ENCODE measurements at places on chromosomes 6 and 20. TPM values are rescaled to one million over a fixed set of nuclear protein-coding genes. Genes with fewer than 3 reads are reported as not detected.

DNA sequence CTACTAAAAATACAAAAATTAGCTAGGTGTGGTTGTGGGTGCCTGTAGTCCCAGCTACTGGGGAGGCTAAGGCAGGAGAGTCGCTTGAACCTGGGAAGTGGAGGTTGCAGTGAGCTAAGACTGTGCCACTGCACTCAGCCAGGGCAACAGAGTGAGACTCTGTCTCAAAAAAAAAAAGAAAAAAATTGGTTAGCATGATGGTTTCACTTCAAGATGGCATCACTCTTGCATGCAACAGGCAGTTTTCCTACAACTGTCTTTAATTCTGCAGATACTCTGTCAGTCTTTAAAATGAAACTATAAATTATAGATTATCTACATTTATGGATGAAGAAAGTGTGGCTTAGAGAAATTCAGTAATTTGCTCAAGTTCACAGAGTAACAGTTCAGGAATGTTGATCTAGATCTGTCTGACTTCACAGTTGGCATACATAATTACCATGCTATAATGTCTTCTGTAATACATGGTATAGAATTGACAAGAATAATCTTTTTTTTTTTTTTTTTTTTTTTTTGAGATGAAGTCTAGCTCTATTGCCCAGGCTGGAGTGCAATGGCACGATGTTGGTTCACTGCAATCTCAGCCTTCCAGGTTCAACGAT, 27.0 kb downstream of the ITCH start:
- DNase-seq = no peak

DNA sequence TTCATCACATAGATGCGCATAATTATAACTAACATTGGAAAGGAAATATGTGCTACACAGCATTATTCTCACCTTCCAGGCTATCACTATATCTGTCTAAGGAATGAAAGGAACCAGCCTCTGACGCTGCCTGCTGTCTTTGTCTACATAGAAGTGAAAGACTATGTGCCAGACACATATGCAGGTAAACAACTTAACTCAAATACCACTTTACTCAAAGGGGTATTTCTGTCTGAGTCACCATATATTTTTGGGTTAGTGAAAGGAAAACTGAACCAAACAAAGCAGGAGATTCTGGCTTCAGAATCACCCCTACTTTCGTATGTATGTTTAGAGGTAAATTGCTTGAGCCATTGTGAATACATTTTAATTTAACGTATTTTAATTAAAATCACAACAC, 328.6 kb upstream of the PLCB4 start:
- no peak for DNase-seq

DNA sequence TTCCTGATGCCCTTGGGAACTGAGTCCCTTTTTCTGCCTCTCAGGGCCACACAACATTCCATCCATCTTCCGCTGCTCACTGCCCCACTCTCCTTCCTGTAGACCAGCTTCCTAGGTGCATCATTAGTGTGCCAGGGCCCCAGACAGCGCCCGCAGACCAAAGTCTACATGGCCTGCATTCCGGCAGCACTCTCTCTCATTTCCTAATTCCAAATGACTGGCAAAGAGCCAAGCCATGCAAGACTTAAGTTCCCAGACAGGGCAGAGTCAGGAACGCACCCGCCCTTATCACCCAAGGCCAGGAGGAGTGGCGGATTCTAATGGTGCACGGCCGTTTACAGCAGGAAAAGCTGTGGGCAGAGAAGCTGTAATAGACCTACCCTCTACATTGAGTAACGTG, 159.8 kb upstream of the ARID1B start:
- DNase-seq = peak; percentile 24

DNA sequence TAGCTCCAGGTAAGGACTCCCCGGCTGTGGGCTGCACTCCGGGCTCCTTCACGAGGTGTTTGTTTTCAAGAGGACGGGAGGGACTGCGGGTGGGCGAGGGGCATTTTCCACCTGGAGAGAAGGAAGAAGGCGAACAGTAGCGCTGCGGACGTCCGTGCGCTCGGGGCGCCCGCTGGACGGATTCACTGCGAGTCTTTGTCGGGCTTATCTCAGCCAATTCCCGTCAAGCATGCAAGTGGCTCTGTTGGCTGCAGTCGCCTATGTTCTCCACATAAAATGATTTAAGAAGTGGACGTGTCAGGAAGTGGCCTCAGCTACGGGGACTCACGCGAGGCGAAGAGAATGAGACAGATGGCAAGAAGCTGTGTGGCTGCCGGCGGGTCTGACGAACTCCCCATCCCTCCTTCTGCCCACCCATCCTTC, 332 bp downstream of the GRIK2 start:
- peak; percentile 5 for DNase-seq

GRCh38 chr6:100796049-100796823, 84.9 kb downstream of the ASCC3 start:
- no peak for DNase-seq

Gene TSHZ2
- 1.9 TPM for total RNA-seq

Gene ANGPT4
- not detected for total RNA-seq

DNA sequence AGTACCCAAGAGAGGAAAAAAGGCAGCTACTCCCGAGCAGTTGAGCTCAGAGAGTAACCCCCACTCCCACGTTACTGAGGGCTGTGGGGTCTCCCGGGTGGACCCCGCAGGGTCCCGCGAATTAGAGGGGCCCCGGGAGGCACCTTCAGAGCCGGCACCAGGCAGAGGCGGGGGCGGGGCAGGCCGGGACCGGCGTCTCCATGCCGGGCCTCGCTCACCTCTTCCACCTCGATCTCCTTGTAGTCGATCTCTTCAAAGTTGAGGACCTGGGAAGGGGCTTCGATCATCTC, 381 bp downstream of the MAP3K7 start:
- peak; percentile 30 for DNase-seq

Measured in dermis blood vessel endothelial cell (primary cell).